ENCODE measurements at places on chromosomes 1 and 21. TPM values are rescaled to one million over a fixed set of nuclear protein-coding genes. Genes with fewer than 3 reads are reported as not detected.

FCRL2 gene
- not detected for total RNA-seq

AMY1A gene
- total RNA-seq, result not detected

AGO3 gene
- 8.4 TPM for total RNA-seq

TDRD10 gene
- total RNA-seq, result not detected

DNAI4 gene
- total RNA-seq, result 7.2 TPM

OR2G6 gene
- total RNA-seq, result not detected

DISP1 gene
- total RNA-seq, result 1.5 TPM

FAM131C gene
- 1.1 TPM for total RNA-seq

PLCH2 gene
- total RNA-seq, result 107 TPM

HSD3B1 gene
- total RNA-seq, result not detected

PGBD5 gene
- under 0.01 TPM for total RNA-seq

GRIK1 gene
- not detected for total RNA-seq

HAO2 gene
- not detected for total RNA-seq

ERO1B gene
- 2.8 TPM for total RNA-seq

LORICRIN gene
- total RNA-seq, result not detected

PFKFB2 gene
- total RNA-seq, result 38.6 TPM

ROR1 gene
- total RNA-seq, result 3.6 TPM

SGIP1 gene
- 1.4 TPM for total RNA-seq

MROH7 gene
- total RNA-seq, result not detected

TRIM17 gene
- total RNA-seq, result 2.2 TPM

TP73 gene
- total RNA-seq, result 0.24 TPM

CBR1 gene
- 134 TPM for total RNA-seq

LRRC39 gene
- 0.43 TPM for total RNA-seq

RGS7 gene
- total RNA-seq, result not detected

KIF21B gene
- 2.2 TPM for total RNA-seq

SIPA1L2 gene
- 17.9 TPM for total RNA-seq

RHOC gene
- 592 TPM for total RNA-seq

BARHL2 gene
- total RNA-seq, result not detected

PTGS2 gene
- total RNA-seq, result 13.4 TPM

MMEL1 gene
- total RNA-seq, result 0.96 TPM

ABCG1 gene
- 42.7 TPM for total RNA-seq

ZNF695 gene
- not detected for total RNA-seq

CD48 gene
- total RNA-seq, result not detected

RRP1B gene
- total RNA-seq, result 40.1 TPM

TRIM58 gene
- 0.24 TPM for total RNA-seq

C2CD4D gene
- total RNA-seq, result not detected

RNF223 gene
- total RNA-seq, result 3.8 TPM

KLHL21 gene
- 81.4 TPM for total RNA-seq

RGS18 gene
- not detected for total RNA-seq
